ENCODE measurements at places on chromosomes 7 and 10.

DNA sequence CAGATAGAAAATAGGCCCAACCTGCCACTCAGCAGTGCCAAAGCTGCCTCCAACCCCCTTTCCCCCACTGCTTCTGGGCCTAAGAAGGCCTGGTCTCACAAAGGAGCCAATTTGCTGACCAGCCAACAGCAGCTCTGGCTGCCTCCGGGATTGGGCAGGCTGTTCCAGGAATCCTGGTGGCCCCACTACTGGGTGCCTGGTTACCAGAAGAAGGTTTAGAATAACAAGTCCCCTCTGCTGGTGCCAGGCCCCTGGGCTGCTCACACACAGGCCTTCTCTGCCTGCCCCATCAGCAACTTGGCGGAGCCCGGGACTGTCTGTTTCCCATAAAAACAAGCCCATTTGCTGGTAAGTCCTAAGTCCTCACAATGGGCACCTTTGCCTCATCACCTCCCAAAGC is 1.2 kb downstream of the PHKG1 start:
- no peak for DNase-seq

- DNase-seq, result peak; percentile 32
Observed at GRCh38 chr7:112869111-112869774, 79.0 kb upstream of the TMEM168 start.

DNA sequence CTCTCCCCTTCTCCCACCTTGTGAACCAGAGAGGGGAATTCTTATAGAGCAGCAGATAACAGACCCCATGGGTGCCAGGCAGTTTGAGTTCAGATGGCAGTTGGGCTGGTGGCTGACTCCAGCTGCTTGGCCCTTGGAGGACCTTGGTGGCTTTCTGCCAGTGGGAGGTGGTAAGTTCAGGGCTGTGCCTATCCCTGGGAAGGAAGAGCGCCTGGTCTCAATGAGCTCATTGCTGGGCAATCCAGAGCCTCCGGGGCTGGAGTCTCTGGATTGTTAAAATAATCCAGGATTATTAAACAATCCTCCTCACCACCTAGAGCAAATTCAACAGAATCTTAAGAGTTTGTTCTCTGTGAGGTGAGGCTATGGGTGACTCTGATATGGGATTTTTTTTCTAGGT is 105.2 kb downstream of the FANK1 start:
- no peak for DNase-seq

- no peak for DNase-seq
Observed at GRCh38 chr10:121949451-121949850, 21.6 kb upstream of the ATE1 start.

DNA sequence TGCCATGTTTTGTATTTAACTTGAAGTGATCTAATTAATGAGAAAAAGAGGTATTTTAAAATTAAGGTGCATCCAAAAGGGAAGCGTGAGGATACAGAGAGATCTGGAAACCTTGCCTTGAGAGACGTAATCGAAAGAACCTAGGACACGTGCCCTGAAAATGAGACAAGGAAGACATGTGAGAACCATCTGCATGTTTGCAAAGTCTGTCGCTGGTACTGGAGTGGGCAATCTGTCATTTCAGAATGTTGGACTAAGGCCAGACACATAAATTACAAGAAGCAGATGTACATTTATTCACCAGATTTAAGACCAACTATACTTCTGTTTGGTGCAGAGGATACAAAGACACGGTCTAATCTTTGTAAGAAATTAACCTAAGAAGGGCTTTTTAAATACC is 9.2 kb downstream of the AGR2 start:
- no peak for DNase-seq

- no peak for DNase-seq
Observed at GRCh38 chr10:128017822-128018221, 108.4 kb downstream of the MKI67 start.

GRCh38 chr10:116183733-116184511 is 89.1 kb downstream of the GFRA1 start:
- DNase-seq, result peak; percentile 1

GRCh38 chr10:21300551-21300950 is 224.9 kb downstream of the SKIDA1 start:
- DNase-seq, result no peak

DNA sequence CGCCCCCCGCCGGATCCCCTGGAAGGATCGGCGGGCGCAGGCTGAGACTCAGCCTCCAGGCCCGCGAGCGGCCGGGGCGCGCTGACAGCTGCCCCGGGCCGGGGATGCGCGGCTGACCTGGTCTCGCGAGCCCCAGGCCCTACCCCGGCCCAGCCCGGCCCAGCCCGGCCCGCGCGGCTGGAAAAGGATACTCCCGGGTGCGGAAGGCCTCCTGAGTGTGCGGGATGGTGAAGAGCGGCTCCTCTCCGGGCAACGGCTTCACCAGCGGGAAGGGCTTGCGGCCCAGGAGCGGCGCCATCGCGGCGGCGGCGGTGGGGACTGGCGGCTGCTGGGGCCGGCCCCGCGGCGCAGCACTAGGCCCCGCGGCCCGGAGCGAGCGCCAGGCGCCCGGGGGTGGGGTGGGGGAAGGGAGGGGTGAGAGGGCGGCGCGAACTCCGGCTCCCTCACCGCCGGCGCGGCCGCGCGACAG is 423 bp downstream of the BAZ1B start:
- DNase-seq, result peak; percentile 74

GRCh38 chr7:131889572-131890150 is 333.2 kb upstream of the PODXL start:
- no peak for DNase-seq

- DNase-seq, result no peak
Observed at GRCh38 chr10:35565602-35566081, 39.5 kb upstream of the GJD4 start.

GRCh38 chr10:112634096-112634830 is 187.2 kb downstream of the VTI1A start:
- no peak for DNase-seq

DNA sequence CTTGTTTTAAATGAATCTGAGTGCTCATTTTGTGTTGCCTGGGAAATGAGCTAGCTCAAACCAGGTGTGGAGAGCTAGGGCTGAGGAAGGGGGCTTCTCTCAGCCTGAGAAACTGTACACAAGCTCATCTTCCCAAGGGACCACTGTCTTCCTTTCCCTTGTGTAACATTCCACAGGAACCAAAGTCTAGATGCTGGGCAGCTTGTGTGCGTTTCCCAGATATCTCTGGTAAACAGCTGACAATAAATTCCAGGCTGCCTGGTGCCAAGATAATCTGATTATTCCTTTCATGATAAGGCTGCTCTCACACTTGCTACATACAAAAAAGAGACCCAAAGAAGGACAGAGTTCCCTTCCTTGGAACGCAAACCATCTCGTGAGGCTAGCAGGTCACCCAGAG is 33.1 kb upstream of the MKLN1 start:
- DNase-seq, result no peak

DNA sequence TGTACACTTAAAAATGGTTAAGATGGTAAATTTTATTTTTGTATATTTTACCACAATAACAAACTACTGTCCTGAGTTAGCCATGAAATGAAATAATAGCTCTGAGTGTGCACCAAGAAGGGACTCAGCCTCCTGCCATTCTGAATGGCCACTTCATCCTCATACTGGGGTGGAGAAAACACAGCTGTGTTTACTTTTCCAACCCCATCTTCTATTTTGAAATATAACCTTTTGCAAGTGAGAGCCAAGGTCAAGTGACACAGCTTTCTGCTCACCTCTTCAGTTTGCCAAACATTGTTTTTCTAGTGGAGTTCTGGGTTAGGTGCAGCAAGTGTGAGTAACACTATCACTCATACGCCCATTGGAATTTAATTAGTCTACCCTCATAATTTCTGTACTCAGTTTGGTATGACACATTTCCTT is 107.4 kb upstream of the GLCCI1 start:
- DNase-seq, result peak; percentile 41

GRCh38 chr7:83819911-83820310 is 171.0 kb upstream of the SEMA3E start:
- no peak for DNase-seq

DNA sequence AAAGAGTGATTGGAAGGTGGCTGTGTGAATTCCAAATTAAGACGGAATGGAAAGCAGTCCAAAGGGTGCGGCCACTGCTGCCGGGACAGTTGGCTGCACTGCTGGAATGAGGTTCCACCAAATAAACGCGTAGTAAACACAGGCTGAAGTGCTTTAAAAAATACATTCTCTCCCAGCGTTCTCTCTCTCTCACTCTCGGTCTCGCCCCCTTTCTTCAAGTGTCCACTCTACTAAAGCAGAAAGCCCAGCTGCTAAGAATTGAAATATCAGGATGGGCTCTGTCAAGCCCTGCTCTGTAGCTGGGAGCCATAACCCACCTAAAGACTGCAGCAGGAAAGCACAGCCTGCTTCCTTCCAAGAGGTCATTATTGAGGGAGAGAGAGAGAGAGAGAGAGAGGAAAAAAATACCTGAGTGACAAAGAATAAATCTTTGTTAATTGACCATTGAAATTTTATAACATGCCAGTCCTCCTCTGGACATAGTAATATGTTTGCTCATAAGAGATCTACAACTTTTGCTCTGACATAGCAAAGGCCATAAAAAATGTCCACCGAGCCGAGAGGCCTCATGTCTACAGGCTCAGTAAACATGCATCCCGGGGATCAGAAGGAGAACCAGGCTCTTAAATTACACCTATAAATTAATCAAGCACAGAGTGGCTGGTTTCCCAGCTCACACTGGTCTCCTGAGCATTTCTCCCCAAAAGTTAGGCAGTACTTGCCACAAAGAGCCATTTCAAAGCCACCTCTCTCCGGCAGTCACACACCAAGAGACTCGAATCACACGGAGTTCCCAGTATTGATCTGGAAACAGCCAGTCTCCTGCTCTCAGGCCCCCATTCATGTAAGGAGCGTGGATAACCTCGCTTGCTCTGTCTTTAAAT is 72.8 kb downstream of the FGFR2 start:
- DNase-seq, result no peak

DNA sequence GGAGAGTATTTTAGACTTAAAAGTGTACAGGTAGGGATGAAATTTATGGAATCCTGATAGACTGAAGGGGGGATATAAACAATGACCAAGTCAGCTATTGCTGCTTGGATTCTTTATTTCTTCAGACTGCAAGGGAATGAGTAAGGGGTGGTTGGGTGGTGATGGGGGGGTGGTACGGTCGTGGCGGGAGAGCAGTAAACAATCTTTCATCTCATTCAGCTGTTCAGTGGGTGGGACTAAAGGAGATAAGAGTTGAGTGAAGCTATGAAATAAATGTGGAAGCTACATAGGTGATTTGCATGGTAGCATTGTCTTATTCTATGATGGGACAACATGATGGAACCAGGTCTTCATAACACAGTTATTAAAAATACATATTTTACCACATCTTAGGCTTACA is 1.8 kb downstream of the SEPTIN7 start:
- peak; percentile 32 for DNase-seq

- peak; percentile 76 for DNase-seq
Observed at GRCh38 chr10:111347386-111348013, 270.7 kb downstream of the ADRA2A start.

DNA sequence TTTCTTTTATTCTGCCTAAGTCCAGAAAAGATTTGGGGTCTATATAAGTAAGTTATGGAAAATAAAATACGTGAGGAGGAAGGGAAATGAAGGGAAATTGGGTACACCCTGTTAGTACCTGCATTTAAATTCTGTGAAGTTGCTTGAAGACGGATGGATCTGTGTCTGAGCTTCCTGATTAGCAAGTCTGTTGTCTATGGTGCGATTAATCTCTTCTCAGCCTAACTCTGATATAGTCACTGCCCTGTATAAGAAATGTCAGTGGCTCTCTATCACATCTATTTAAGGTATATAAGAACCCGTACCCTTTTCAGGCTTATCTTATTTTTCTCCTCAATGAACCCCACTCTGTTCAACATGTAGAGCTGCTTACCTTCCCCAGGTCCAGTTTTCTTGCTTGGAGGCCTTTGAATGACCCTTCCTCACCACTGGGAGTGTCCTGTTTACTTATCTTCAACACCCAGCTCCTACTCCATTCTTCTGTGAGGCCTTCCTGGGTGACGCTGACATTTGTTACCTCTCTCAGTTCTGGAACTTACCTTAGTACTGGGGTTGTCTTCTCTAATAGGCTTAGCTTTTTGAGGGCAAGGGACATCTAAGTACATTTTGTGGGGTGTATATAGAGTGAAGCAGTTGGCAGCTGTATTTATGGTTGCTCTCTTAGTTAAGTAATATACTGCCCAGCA is 149.6 kb upstream of the PRPS1L1 start:
- DNase-seq, result peak; percentile 24

GRCh38 chr10:1398626-1399410 is 338.5 kb downstream of the ADARB2 start:
- DNase-seq, result no peak

Measured in HT-29 (cell line).